NCI-H774 (cell line): ENCODE measurements at places on chromosomes 2 and 18.

DNA sequence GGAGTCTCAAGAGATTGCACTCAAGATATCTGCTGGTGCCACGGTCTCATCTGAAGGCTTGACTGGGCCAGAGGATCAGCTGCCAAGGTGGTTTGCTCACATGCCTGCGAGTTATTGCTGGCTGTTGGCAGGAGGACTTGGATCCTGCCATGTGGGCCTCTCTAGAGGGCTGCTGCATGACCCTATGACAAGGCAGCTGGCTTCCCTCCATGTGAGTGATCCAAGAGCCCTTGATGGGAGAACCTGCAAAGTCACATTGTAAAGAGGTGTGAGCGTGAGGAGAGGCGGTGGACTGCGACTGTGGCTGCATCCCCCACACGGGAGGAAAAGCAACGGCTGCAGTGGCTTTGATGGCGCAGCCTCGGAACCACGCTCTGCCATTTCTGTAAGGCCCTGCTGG, 4.0 kb upstream of the ALLC start:
- no peak for DNase-seq

DNA sequence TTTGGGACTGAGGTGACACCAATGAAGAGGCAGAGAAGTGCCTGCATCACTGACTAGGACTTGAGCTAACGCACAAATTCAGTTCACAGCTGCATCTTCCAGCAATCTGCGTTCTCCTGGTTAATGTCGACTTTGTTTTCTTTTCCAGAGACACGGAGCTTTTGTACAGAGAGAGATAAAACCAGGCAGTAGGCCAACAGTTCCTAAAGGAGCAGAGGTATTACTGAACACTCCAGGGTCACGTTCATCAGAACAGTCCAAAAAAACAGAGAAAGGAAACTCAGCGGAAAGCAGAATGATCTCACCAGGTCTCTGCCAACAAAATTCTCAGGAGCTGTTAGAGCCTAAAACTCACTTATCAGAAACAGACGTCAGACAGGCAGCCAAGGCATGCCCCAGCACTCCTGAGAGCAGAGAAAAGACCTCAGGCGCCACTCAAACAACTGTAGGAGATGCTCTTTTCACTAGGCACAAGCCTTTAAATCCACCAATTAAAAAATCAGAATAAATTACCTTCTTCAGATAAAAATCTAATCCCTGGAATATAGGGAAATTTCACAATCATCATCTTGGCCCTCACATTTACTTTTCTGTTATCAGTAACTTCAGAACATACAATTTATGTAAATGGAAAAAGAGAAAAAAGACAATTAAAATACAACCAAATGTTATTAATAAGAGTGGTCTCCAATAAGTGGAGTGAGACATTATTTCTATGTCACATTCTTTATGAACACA, 95.9 kb upstream of the SPTBN1 start:
- DNase-seq = peak; percentile 19

DNA sequence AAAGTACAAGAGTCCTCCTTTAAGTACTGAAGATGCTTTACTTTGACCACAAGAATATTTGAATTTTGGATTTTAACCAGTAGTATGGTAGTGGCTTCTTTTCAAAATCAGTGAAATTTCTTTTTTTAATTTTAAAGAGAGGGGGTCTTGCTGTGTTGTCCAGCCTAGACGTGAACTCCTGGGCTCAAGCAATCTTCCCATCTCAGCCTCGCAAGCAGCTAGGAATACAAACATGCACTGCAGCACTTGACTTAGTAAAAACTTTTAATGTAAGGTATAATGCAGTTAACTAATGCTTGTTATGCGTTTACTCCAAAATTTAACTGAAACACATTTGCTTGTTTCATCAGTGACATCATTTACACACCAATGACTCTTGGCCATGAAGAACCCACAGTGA, 49.6 kb downstream of the EML4 start:
- DNase-seq = no peak

DNA sequence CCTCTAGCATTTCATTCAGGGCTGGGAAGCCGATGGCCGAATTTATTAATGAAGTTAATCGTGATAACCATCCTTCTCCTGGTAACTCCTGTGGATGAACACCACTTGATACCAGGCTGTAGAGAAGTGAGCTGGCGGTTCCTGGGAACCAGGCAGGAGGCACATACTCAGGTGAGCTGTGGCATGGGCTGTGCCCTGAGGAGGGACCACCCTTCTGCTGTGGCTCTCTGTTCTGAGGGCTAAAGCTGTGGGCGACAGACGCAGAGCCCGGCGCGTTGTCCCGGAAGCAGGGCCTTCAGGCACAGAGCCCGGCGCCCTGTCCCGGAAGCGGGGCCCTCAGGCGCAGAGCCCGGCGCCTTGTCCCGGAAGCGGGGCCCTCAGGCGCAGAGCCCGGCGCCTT, 462.3 kb upstream of the SALL3 start:
- no peak for DNase-seq

DNA sequence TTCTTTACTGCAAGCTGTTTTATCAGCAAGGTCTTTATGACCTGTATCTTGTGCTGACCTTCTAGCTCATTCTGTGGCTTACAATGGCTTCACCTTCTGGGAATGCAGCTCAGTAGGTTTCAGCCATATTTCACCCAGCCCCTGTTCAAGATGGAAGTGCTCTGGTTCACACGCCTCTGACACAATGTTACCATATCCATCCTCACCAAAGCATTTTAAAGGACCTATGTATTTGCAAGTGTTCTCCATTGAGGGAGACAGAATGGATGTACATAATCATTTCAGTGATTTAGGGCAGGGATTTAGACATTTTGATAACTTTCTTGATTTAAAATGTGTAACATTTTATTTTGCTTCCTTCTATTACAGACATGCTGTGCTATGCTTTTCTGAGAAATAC, 182.3 kb upstream of the FN1 start:
- no peak for DNase-seq

GRCh38 chr2:45285771-45286390, 276.6 kb upstream of the SIX2 start:
- DNase-seq = no peak

DNA sequence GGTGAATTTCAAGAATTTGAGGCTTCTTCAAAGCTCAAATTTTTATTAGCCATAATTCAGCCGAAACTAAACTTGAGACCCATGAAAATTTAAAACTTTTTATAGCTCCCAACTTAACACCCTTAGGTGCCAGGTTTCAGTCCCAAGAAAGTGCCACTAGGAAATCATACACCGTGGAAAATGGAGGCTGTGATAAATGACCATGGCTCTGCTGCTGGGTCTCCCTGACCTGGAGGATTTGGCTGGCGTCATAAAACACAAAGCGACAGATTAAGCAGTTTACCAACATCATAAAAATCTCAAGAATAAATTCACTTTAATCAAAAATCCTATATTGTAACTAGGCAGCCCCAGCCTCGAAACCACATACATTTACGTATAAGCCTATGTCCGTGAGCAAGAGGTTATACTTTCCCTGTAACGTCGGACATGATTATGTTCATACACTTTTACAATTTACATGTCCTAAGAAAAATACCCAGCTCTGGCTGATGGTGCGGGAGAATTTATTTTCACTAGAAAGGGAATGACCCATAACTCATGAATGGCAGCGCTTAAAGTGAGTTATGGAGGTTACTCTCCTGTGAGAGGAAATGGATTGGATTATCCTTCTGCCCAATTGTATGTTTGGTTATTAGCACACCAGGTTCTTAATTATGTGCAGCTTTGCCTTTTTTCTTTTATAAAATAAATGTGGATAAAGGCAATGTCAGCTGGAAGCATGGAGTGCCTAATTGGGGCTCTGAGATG, 329.4 kb downstream of the AGPS start:
- DNase-seq = no peak

GRCh38 chr2:63865159-63865799, 23.6 kb downstream of the UGP2 start:
- no peak for DNase-seq

DNA sequence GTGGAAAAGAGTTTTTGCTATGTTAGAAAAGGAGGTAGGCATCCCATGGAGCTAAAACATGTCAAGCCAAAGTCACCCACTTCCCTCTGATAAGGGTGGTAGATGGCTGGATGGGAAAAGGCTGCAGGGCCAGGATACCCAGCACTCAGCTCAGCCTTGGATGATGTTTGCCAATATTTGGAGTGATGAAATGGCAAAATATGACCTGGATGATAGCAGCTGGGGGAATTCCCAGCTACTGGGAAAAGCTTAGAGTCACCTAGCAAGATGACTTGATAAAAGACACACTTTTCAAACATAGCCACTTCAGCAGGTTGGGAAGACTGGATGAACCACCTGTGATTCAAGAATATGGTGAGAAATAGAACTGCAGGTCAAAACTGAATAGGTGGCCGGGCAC, 10.1 kb downstream of the RFX8 start:
- no peak for DNase-seq

DNA sequence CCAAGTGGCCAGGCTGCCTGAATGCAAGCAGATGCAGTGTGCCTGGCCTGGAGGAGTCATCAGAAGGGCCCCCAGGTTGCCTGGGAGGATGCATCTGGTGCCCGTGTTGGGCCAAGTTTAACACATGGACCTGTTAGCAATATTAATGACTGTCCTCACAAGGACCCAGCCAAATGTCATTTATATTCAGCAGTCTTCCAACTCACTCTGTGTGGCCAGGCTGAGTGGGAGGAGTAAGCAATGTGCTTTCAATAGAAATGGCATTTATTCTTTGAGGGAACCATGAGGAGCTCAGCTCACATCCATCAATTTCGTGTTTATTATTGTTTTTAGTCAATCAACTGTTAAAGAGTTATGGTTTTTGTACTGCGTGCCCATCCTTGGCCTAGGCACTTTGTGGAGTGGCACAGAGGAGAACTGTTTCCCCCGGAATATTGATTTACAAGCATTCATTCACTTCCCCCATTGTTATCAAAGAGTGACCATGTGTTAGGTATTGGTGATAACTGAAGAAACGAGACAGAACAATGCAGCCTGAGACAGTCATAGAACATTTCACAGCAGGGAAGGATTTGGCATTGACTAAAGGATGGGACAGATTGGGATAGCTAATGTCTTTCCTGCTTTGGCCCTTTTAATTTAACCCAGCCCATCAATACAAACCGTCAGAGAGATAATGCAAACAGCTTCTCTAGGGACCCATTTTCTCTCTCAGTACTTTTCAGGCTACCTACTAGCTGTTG, 725.2 kb downstream of the TSN start:
- DNase-seq = no peak

DNA sequence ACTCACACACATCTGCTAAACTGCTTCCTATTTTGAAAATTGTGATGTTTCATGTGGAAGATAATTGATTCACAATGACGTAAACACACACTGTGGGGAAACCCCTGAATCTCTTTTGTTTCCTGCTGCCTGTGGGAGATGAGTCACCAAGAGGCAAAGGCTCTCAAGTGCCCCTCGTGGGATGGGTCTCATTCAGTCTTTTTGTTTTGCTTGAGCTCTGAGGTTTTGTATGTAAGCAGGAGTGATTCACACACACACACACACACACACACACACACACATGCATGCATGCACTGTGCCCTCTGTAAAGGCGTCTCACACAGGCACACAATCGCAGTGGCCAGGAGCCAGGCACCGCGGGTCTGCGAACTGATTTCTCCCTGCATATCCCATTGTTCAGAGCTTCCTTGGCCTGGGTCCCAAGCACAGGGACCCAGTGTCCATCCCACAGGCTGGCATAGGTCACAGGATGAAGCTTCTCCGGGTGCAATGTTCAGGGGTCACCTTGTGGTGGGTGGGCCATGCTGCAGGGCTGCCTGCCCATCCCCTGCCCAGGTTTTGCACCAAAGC, 12.1 kb upstream of the ARHGEF4 start:
- no peak for DNase-seq

- peak; percentile 12 for DNase-seq
Observed at GRCh38 chr2:200259577-200259957, 46.9 kb upstream of the SPATS2L start.

DNA sequence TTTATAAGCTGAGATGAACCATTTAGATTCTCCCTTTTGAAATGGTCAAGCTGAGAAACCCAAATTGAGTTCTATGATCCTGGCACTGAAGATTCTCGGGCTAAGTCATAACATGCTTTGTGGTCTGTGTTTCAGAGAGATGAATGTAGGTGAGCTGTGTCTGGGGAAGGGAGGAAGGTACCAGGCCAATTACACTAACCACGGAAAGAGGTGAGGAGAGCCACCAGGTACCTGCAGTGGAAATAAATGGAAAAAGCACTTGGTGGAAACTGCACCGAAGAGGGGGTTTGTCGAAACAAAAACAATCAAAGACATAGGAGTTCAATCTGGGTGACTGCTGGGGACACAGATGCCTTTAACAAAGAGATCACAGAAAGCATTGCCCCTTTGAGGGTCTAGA, 963 bp upstream of the MRPL44 start:
- no peak for DNase-seq

DNA sequence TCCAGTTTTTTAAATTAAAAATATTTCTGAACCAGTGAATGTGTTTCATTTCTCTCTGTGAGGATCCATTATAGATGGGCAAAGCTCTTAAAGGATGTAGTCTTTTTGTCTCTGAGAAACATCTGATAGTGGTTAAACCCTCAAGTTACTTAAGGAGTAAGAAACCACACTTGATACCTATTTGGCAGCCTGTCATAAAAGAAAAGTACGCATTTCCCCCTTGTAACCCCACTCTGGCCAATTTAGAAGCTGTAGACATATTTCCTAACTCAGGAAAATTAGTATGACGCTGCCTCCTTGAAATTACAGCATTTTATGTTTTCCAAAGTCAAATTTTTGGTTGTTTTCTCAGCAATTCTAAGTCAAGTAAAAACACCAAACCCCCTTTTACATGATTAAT, 2.0 kb downstream of the STAT4 start:
- no peak for DNase-seq

GRCh38 chr18:6708890-6709289, 20.6 kb upstream of the ARHGAP28 start:
- DNase-seq = no peak

DNA sequence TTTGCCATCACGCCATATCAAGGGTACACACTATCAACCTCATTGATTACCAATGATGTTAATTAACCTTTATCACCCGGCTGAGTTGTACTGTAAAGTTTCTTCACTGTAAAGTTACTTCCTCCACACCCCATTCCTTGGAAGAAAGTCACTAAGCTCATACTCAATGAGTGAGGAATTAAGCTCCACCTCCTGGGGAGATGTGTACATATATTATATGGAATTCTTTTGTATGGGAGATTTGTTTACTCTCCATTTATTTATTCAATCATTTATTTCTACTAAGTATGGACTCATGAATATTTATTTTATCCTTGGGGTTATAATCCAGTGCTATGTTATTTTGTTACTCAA, 56.8 kb downstream of the C2orf74 start:
- no peak for DNase-seq

DNA sequence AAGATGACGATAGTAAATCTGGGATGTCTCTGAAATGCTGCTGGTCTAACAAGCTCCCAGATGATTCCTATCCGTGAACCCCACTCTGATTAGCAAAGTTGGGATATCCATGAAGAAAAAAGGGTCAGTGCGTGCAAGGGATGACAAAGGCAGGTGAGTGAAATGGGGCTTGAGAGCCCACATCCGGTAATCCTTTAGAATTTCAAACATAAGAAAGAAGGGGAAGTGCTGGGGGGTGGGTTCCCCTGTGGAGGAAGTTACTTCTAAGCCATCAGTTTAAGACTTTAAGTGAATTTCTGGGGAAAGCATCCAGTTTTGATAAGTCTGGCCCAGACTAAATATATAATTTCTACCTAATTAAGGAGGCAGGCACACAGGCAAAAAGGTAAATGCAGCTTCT, 209.5 kb downstream of the DPP10 start:
- no peak for DNase-seq

GRCh38 chr2:110979471-110980338, 141.0 kb upstream of the BCL2L11 start:
- no peak for DNase-seq
